Bronchus fibroblast of lung (primary cell): ENCODE measurements at places on chromosomes 5 and 9. TPM values are rescaled to one million over a fixed set of nuclear protein-coding genes. Genes with fewer than 3 reads are reported as not detected.

IFNW1 gene
- not detected in 2 replicates for total RNA-seq

ZFR gene
- total RNA-seq: 38.8 and 47.9 TPM in 2 replicates

CCDC183 gene
- total RNA-seq: under 0.01 TPM in 1 of 2 replicates, not detected in the other

VPS13A gene
- total RNA-seq: 4.6 and 6.1 TPM in 2 replicates

PHYHD1 gene
- total RNA-seq: 15.9 and 19.0 TPM in 2 replicates

PRR7 gene
- 15.9 and 21.5 TPM in 2 replicates for total RNA-seq

CHD1 gene
- total RNA-seq: 19.2 and 20.7 TPM in 2 replicates

CHSY3 gene
- total RNA-seq: 1.8 and 2.4 TPM in 2 replicates

ISL1 gene
- total RNA-seq: not detected in 2 replicates

ZNF484 gene
- total RNA-seq: 3.6 and 4.4 TPM in 2 replicates

SHC3 gene
- 3.9 and 6.9 TPM in 2 replicates for total RNA-seq

SLC6A3 gene
- total RNA-seq: not detected in 2 replicates

LCN9 gene
- not detected in 2 replicates for total RNA-seq

PKD2L2 gene
- total RNA-seq: not detected in 2 replicates

CNTLN gene
- 5.9 and 8.2 TPM in 2 replicates for total RNA-seq

PDCD1LG2 gene
- total RNA-seq: 3.0 and 4.9 TPM in 2 replicates
